ENCODE measurements at places on chromosomes 2 and 18.
A peak's percentile ranks its signal among the peaks of the same experiment; 100 is the strongest.

DNA sequence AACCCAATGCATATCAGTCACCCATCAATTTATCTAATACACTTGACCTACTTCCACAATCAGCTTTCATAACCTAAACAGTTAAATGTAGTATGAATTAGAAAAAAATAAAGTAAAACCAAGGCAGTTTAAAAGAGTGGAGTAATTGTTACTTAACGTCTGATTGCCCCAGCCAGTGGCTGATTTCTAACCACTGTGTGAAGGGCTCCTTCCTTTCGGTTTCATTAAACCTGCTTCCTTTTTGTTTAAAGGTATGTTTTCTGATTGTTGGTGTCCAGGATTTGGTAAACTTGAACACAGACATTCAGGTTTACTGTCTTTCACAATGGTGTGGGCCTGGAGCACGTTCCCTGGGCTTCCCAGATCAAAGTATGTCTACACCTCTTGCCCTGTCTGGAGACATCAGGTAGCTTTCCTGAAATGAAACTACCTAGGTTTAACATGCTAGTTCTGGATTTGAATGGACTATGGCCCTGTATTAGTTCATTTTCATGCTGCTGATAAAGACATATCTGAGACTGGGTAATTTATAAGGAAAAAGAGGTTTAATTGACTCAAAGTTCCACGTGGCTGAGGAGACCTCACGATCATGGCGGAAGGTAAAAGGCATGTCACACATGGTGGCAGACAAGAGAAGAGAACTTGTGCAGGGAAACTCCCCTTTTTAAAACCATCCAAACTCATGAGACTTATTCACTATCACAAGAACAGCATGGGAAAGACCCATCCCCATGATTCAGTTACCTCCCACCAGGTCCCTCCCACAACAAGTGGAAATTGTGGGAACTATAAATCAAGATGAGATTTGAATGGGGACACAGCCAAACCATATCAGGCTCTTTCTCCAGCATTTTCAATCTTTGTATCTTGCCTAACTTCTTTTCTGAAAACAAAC is 605.2 kb upstream of the ID2 start:
- DNase-seq = no peak

- DNase-seq = no peak
These were observed 114.2 kb downstream of the RTP5 start for GRCh38 chr2:241983571-241984270.

GRCh38 chr2:97996679-97997078 is 931 bp upstream of the TMEM131 start:
- no peak for DNase-seq

DNA sequence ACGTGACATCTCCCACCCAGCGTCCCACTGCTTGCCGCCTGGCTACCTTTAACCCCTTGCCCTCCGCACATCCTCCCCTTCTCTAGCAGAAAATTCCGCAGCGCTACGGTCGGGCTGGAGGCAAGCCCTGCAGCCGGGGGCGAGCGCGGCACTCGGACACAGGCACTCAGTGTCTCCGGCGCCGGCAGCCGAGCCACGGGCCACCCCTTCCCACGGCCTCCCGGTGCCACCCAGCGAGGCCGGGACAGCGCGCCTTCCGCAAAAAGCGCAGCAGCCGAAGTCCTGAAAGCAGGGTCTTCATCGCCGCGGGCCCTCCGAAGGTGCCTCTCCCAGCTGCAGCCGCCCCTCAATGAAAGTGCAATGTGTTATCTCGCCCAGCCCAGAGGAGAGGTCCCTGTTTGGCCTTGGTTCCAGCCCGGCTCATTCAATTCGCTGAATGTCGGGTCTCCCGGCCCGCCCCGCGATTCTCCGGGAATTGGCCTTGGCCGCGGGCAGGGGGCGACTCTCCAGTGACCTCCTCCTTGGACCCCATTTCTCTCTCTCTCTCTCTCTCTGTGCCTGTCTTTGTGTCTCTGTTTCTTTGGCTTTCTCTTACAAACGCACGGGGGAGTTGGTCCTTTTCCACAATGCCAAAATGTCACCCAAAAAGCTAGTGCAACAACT is 1.1 kb downstream of the DLGAP1 start:
- DNase-seq = no peak

GRCh38 chr2:239956818-239957261 is 68.3 kb downstream of the NDUFA10 start:
- no peak for DNase-seq

DNA sequence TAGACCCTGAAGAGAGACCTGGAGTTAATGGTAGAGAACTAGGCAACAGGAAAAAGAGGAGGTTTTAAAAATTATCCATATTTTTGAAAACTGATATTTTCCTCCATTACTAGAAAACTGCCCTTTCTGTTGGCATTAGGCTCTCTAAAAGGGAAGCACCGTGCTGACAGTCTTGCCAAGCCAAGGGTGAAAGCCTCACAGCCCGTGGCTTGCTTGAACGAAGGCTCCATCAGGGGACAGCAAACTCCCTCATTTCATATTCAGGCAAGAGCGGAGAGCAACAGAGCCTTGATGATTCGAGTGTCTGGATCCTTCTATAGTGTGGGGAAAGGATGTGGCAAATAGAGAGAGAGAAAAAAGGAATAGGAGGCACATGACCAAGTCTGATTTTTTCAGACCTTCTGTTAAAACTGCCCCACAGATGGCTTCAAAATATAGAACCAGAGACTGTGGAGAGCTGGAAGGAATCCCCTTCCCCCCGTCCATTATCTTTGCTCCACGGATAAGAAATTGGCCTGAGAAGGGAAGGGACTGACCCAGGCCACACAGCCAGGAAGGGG is 67.0 kb downstream of the CACNB4 start:
- no peak for DNase-seq

GRCh38 chr18:54157646-54158385 is 66.7 kb downstream of the MBD2 start:
- DNase-seq = no peak

DNA sequence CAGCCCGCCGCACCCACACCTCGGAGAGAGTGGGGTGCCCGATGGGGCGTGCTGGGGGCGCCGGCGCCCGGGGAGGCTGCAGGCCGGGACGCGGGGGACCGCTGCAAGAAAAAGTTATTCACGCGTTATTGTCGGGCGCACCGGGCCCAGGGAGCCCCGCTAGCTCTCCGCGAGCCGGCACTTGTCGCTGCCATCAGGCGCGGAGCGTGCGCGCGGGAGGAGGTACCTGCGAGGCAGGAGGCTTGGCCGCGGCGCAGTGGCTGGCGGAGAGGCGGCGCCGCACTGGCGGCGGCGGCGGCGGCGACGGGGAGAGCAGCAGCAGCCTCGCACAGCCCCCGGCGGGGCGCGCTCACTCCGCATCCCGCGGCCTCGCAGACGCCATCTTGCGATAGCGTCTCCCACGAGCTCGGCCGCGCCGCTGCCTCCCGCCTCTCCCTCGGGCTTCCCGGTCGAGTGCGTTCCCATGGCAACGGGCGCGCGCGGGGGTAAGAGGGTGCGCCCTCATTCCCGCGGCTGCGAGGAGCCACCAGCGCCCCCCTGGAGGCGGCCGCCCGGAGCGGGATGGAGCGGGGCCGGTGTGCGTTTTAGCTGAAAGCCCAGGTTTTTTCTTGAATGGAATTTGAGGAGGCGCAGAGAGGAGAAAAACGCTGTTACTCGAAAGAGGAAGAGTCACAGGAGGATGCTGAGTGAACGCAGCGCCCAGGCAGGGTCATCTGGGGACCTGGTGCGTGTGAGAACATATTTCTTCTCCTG is at the start of gene CHN1:
Gene CHN1, minus strand, starts transcription at position 402 of the 753 bp plus-strand sequence. CDS start 469 bp downstream, outside the sequence.
- DNase-seq = peak; percentile 77

GRCh38 chr2:47950340-47951301 is 44.3 kb upstream of the FBXO11 start:
- no peak for DNase-seq

DNA sequence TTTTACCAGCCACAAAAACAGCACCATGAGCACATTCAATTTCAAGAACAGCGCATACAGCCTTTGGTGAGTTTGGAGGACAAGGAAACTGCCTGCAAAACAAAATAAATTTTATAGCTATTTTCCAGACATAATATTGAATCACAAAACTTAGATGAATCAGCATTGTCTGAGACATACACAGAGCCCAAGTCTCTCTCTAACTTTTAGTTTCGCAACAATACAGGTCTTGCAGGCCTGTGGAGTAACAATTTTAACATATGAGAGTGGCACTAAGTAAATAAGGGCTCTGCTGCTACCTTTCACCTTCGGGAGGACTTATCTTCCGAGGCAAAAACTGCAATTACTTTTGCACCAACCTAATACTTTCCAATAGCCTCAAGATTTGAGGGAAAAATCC is 56.1 kb upstream of the PEX13 start:
- DNase-seq = no peak

- DNase-seq = no peak
These were observed at the start of gene MBP for GRCh38 chr18:77132369-77133050. Gene MBP (minus strand): TSS chr18:77132783. CDS start chr18:77105261, 27,522 bp downstream.

- DNase-seq = no peak
These were observed 730 bp downstream of the B3GNT7 start for GRCh38 chr2:231396058-231396821.

DNA sequence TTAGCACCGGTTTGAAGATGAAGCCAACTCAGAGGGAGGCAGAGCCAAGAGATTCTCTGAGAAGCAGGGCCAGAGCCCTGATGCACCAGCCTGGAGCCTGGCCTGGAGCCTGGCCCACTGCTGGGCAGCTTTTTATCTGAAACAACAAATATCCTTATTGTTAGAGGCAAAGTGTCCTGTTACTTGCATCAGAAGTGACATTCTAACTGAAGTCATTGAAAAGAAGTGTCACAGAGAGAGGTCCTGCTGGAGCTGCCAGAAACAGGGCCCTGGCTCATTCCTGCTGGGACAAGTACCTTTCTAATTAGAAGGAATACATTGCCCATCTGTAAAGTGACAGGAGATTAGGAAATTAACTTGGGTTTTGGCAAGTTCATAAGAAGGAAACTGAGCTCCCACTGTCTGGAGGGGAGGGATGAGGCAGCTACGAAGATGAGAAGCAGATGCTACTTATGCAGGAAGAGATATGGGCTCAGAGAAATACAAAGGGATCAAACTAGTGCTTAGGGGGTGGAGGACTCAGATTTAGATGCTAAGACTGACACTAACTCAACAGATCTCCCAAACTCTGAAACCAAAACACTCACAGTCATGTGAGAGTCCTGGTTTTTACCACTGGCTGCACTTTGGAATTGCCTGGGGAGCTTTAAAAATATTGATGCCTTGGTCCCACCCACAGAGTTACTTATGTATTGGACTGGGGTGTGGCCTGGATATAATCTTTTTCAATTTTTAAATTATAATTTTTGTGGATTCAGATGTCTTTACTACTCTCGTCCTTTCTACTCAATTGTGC is 11.0 kb upstream of the HK2 start:
- no peak for DNase-seq

DNA sequence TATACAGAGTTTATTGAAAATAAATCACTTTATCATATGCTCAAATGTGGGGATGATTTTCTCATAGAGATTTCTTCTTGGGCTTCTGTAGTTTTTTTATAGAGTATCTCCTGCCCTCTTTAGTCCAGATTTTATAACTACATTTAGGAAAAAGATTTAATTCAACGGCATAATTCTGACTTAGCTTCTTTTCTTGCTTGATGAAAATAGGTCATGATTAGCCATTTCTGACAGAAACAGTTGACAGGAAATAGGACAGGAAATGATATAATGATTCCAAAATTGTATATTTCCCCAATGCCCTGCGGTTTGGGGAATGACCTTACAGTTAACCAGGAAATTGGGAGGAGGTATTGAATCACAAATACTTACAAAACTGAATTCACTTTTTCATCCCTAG is 1531.9 kb upstream of the ACVR2A start:
- no peak for DNase-seq

- DNase-seq = no peak
These were observed 188.7 kb upstream of the ZEB2 start for GRCh38 chr2:144708626-144709025.

GRCh38 chr2:62197011-62197924 is 1.4 kb downstream of the B3GNT2 start:
- DNase-seq = no peak

GRCh38 chr2:239834143-239834542 is 191.0 kb downstream of the NDUFA10 start:
- no peak for DNase-seq

DNA sequence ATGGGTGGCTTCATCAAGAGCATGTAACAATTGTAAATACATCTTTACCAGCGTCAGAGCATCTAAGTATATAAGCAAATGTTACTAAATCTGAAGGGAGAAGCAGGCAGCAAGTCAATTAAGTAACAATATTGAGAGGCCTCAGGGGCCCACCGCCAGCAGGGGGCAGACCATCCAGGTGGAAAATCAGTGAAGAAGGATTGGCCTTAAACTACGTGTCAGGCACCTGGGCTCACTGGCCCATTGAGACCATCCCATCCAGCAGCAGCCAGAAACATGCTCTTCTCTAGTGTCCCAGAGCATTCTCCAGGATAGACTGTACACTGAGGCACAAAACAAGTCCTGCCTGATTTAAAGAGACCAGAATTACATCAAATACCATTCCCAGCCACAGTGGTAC is 96.2 kb upstream of the SNTG2 start:
- no peak for DNase-seq

DNA sequence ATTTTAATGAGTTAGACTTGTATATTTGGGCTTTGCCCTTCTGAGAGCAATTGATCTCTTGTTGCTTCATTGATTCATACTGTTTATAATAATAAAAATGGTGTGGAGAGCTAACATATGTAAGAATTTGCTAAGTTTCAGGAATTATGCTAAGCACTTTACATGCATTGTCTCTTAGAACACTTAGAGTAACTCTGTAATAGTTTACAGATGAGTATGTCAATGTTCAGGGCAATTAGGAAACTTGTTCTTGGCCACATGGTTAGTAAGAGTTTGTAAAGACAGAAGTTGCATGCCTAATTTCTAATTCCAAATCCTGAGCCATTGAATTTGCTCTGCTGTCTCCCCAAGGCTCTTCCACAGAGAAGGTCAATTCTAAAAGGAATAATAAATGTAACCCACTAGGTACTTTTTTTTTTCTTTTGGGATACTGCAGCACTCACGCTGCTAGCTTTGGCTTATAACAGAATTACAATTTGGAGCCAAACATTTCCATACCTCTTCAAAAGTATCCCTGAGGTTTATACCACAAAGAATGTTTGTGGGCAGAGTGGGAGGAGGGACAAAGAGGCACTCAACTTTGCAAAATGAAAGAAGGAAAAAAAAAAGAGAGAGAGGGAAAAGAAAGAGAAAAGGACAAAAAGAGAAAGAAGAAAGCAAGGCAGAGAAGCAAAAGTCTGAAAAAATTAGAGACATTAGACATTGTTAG is 232.4 kb downstream of the CALCRL start:
- DNase-seq = no peak

DNA sequence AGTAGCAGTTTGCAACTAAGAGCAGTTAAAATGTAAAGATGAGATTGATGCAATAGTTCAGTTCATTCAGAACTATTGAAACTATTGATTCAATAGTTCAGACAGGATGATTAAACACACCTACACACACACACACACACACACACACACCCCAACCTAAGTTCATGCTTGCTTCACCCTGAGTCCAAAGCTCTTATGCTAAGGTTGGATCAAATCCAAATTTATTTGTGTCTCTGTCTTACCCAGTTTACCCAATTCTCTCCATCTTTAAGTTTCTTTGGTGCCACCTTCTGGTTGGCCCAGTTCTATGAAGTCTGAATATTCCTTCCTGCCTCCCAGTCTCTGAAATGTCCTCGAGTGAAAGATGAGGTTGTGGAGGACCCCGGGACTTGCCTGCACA is 5.1 kb downstream of the SERPINB8 start:
- no peak for DNase-seq

- DNase-seq = no peak
These were observed 228.7 kb upstream of the SLC8A1 start for GRCh38 chr2:40680547-40680946.

All from NCI-H1417 treated with DMSO at 0.1 percent for 48 hours (cell line).